Ascending aorta (tissue), 2 donors: ENCODE measurements at places on chromosomes 16 and 17. TPM values are rescaled to one million over a fixed set of nuclear protein-coding genes. Genes with fewer than 3 reads are reported as not detected.

GRCh38 chr17:40101367-40102210 lies 1.2 kb upstream of the NR1D1 start:
- H3K4me3 ChIP-seq = peak overlapping the region; percentile 89
- DNase-seq = no peak
- peaks cover 8% of the 10 kb centered on the region for H3K36me3 ChIP-seq
- peaks cover 19% of the 10 kb centered on the region for H3K4me1 ChIP-seq

SPATA32 gene
- total RNA-seq = not detected

- H3K4me3 ChIP-seq = peak overlapping the region; percentile 88
- peaks cover 18% of the 10 kb centered on the region for H3K4me1 ChIP-seq
- no peaks in the 10 kb centered on the region for H3K27me3 ChIP-seq
- no peak for DNase-seq
- H3K27ac ChIP-seq = peak overlapping the region; percentile 99
- peaks cover 42% of the 10 kb centered on the region for H3K36me3 ChIP-seq
Measured at GRCh38 chr17:7845359-7846062, 9.4 kb upstream of the TMEM88 start.

DNA sequence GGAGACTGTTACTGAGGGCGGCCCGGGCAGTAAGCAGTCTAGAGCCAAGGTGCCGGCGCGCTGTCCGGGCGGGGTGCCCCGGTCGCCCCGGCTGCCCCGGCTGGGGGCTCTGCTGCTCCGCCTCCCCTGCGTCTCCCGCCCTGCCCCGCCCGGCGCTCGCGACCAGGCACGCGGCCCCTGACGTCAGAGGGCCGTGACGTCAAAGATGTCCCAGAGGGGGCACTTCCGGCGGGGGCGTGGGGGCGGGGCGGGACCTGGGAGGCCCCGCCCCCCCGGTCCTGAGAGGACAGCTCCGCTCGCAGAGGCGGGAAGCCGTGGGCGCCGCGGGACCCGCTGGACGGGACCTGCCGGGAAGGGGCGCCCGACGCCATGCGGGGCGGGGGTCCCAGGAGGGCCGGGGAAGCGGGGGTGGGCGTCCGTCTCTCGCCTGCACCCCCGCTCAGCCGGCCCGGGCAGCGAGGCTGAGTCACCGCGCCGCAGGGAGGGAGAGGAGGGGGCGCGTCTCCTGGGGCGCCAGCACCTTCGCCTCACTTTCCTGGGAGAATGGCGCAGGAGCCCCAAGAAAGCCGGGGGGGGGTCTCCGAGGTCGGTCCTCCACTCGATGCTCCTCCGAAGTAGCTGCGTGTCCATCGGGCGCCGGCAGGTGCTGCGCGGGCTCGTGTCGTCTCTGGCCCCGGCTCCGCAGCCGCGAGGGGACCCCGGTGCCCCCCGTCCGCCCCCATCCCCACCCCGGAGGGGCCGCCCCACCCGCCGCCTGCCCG lies 4.4 kb upstream of the HIC1 start:
- H3K4me1 ChIP-seq = peaks cover 30% of the 10 kb centered on the region
- no peak overlapping the region for H3K27ac ChIP-seq
- H3K36me3 ChIP-seq = no peaks in the 10 kb centered on the region
- H3K27me3 ChIP-seq = no peaks in the 10 kb centered on the region
- no peak for DNase-seq

GRCh38 chr17:76345377-76345974 lies 8.2 kb downstream of the PRPSAP1 start:
- H3K27me3 ChIP-seq = no peaks in the 10 kb centered on the region
- no peak overlapping the region for H3K4me3 ChIP-seq
- DNase-seq = no peak

GRCh38 chr17:64148699-64149098 lies 18.8 kb upstream of the ERN1 start:
- DNase-seq = no peak
- peaks cover 3% of the 10 kb centered on the region for H3K4me1 ChIP-seq
- no peaks in the 10 kb centered on the region for H3K27me3 ChIP-seq
- H3K27ac ChIP-seq = no peak overlapping the region

- no peaks in the 10 kb centered on the region for H3K4me1 ChIP-seq
- no peaks in the 10 kb centered on the region for H3K27me3 ChIP-seq
Measured at GRCh38 chr17:37430051-37430627, 23.5 kb downstream of the TADA2A start.

GRCh38 chr17:14359163-14360020 lies 58.5 kb downstream of the HS3ST3B1 start:
- no peaks in the 10 kb centered on the region for H3K4me1 ChIP-seq
- H3K27ac ChIP-seq = no peak overlapping the region
- no peaks in the 10 kb centered on the region for H3K36me3 ChIP-seq
- no peak overlapping the region for H3K4me3 ChIP-seq
- DNase-seq = no peak
- no peaks in the 10 kb centered on the region for H3K27me3 ChIP-seq

GRCh38 chr16:11494433-11494832 lies 92.3 kb downstream of the LITAF start:
- no peaks in the 10 kb centered on the region for H3K36me3 ChIP-seq
- H3K4me3 ChIP-seq = no peak overlapping the region
- H3K27me3 ChIP-seq = no peaks in the 10 kb centered on the region
- H3K27ac ChIP-seq = peak overlapping the region; percentile 96
- no peak for DNase-seq

DNA sequence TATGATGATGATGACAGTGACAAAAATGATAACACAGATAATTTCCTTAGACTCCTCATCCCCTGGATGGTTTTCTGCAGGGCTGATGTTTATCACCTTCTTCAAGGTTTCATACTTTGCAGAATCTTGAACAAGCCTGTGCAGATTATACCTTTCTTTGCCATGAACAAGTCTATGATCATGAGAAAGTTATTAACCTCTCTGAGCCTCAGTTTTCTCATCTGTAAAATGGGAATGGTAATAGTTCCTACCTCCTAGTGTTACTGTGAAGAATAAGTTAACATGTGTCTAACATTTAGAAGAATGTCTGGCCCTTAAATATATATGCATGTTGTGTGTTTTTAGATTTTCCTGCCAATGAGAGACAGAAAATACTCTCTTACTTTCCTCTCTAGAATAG lies 321.8 kb downstream of the SNX29 start:
- H3K4me3 ChIP-seq = no peak overlapping the region
- DNase-seq = no peak
- no peak overlapping the region for H3K27ac ChIP-seq

- H3K27ac ChIP-seq = no peak overlapping the region
- H3K36me3 ChIP-seq = no peaks in the 10 kb centered on the region
- no peaks in the 10 kb centered on the region for H3K27me3 ChIP-seq
- DNase-seq = no peak
- no peak overlapping the region for H3K4me3 ChIP-seq
Measured at GRCh38 chr17:18626152-18626870, 17.9 kb downstream of the TBC1D28 start.

CDRT4 gene
- total RNA-seq = 3.7 TPM

GRCh38 chr17:75476752-75477489 lies 20.5 kb downstream of the TMEM94 start:
- peaks cover 5% of the 10 kb centered on the region for H3K36me3 ChIP-seq
- no peaks in the 10 kb centered on the region for H3K27me3 ChIP-seq
- peak overlapping the region; percentile 85 for H3K27ac ChIP-seq
- H3K4me1 ChIP-seq = peaks cover 9% of the 10 kb centered on the region

DNA sequence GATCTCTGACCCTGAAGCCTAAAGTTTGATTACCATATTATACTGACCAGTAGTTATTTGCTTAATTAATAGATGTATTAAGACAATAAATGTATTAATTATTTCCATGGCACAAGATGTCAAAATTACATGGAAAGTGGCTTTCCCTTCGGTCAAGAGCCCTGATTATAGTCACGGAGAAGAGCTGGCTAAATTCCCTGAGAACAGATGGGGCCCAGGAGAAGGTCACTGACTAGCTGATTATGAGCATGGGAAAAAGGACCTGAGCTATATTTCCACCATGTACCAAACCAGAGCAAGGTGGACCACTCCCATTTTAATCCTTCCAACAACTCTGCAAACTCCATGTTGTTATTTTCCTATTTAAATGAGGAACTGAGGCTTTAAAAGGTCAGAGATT lies 12.9 kb upstream of the MYO18A start:
- no peak overlapping the region for H3K27ac ChIP-seq
- DNase-seq = no peak
- no peaks in the 10 kb centered on the region for H3K4me1 ChIP-seq
- no peak overlapping the region for H3K4me3 ChIP-seq
- no peaks in the 10 kb centered on the region for H3K27me3 ChIP-seq

GUCY2D gene
- total RNA-seq = not detected

GRCh38 chr16:85173146-85173980 lies 61.1 kb upstream of the CIBAR2 start:
- H3K4me3 ChIP-seq = peak overlapping the region; percentile 48
- peak overlapping the region; percentile 76 for H3K27ac ChIP-seq
- H3K36me3 ChIP-seq = no peaks in the 10 kb centered on the region
- H3K27me3 ChIP-seq = no peaks in the 10 kb centered on the region
- peaks cover 41% of the 10 kb centered on the region for H3K4me1 ChIP-seq
- DNase-seq = no peak

- H3K4me1 ChIP-seq = no peaks in the 10 kb centered on the region
- no peak for DNase-seq
- no peak overlapping the region for H3K4me3 ChIP-seq
Measured at GRCh38 chr16:64422259-64422658, 699.6 kb downstream of the CDH11 start.

RUNDC3A gene
- total RNA-seq = not detected

- no peak for DNase-seq
- H3K36me3 ChIP-seq = no peaks in the 10 kb centered on the region
- no peak overlapping the region for H3K27ac ChIP-seq
Measured at GRCh38 chr16:2016407-2016922, 3.1 kb upstream of the NPW start.

KRT40 gene
- total RNA-seq = not detected

SLC16A13 gene
- total RNA-seq = 1.5 TPM

DNA sequence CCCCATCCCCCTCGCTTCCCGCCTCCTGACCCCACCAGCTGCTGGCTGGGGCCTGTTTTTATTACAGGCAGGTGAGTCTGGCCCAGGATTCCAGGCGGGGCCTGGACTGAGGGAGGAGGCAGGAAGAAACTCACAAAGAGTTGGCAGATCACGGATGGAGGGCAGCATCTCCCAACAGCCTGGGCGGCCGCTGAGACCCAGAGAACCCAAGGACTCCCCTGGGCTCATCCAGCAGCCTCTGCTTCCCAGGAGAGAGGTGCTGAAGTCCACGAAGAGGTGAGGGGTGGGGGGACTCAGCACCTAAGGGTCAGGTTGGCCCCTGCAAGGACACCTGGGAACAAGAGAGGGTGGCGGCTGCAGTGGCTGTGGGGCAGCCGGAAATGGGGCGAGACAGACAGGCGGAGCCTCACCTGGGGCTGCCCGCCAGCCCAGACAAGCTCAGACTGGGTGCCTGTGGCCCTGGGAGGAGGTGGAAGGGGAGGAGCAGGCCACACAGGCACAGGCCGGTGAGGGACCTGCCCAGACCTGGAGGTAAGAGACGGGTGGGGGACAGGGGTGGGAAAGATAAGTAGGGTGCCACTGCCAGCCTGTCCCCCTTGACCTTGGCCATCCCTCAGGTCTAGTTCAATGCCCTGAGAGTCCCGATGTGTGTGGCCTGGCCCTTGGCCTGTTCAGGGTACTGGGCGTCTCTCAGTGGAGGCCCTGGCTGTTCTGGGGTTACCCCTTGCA lies 8.7 kb upstream of the ADGRG1 start:
- DNase-seq = no peak
- H3K36me3 ChIP-seq = no peaks in the 10 kb centered on the region
- no peaks in the 10 kb centered on the region for H3K27me3 ChIP-seq
- no peak overlapping the region for H3K27ac ChIP-seq
- no peaks in the 10 kb centered on the region for H3K4me1 ChIP-seq

DNA sequence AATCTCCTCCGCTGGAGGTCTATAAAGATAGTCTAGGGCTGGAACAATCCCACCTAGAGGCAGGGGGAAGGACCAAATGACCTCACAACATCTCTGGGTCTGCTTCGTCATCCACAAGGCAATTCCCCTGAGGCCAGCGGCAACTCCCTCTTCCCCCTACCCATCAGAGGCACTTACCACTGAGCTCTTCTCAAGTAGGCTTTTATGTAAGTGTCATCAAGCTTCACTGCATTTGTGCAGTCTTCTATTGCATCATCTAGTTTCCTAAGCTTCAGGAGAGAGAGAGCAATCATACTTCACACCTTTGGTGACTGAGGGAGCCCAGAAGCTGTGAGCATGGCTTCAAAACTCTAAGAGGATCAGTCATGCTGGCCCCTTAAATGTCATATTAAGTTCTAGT lies 21.0 kb downstream of the CNP start:
- no peaks in the 10 kb centered on the region for H3K4me1 ChIP-seq
- no peak for DNase-seq
- no peak overlapping the region for H3K27ac ChIP-seq
- no peak overlapping the region for H3K4me3 ChIP-seq

- DNase-seq = no peak
- H3K27me3 ChIP-seq = no peaks in the 10 kb centered on the region
Measured at GRCh38 chr17:7477392-7478275, 1.8 kb downstream of the ZBTB4 start.

GRCh38 chr17:67107811-67108775 lies 63.7 kb downstream of the CACNG1 start:
- no peaks in the 10 kb centered on the region for H3K27me3 ChIP-seq
- no peak for DNase-seq
- H3K4me3 ChIP-seq = no peak overlapping the region
- peaks cover 57% of the 10 kb centered on the region for H3K36me3 ChIP-seq
- H3K27ac ChIP-seq = no peak overlapping the region

KRTAP4-3 gene
- total RNA-seq = not detected

MMP2 gene
- 325 TPM for total RNA-seq

FGF11 gene
- total RNA-seq = 0.32 TPM

GRCh38 chr17:39205112-39205526 lies 5.0 kb downstream of the RPL19 start:
- peaks cover 40% of the 10 kb centered on the region for H3K36me3 ChIP-seq
- peaks cover 38% of the 10 kb centered on the region for H3K4me1 ChIP-seq
- no peak overlapping the region for H3K27ac ChIP-seq
- no peak for DNase-seq
- H3K4me3 ChIP-seq = no peak overlapping the region

MOSMO gene
- total RNA-seq = 3.6 TPM

DNA sequence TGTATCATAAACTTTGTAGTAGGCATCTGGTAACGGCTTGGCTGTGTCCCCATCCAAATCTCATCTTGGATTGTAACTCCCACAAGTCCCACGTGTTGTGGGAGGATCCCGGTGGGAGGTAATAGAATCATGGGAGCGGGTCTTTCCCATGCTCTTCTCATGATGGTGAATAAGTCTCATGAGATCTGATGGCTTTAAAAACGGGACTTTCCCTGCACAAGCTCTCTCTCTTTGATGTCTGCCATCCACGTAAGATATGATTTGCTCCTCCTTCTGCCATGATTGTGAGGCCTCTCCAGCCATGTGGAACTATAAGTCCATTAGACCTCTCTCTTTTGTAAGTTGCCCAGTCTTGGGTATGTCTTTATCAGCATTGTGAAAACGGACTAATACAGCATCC lies 248.7 kb downstream of the SNX29 start:
- no peaks in the 10 kb centered on the region for H3K27me3 ChIP-seq
- H3K4me1 ChIP-seq = no peaks in the 10 kb centered on the region
- H3K27ac ChIP-seq = no peak overlapping the region
- no peaks in the 10 kb centered on the region for H3K36me3 ChIP-seq
